ENCODE measurements at places on chromosomes 13 and 19. TPM values are rescaled to one million over a fixed set of nuclear protein-coding genes. Genes with fewer than 3 reads are reported as not detected.

PRTN3 gene
- total RNA-seq, result not detected

PGLYRP2 gene
- total RNA-seq, result 61.4 TPM

SBK3 gene
- not detected for total RNA-seq

- DNase-seq, result no peak
- no peaks in the 10 kb centered on the region for H3K27me3 ChIP-seq
- H3K27ac ChIP-seq, result no peak overlapping the region
- H3K36me3 ChIP-seq, result no peaks in the 10 kb centered on the region
Observed at GRCh38 chr13:94613051-94613450, 11.4 kb downstream of the GPR180 start.

PINLYP gene
- total RNA-seq, result not detected

ZNF677 gene
- total RNA-seq, result 2.0 TPM

DNA sequence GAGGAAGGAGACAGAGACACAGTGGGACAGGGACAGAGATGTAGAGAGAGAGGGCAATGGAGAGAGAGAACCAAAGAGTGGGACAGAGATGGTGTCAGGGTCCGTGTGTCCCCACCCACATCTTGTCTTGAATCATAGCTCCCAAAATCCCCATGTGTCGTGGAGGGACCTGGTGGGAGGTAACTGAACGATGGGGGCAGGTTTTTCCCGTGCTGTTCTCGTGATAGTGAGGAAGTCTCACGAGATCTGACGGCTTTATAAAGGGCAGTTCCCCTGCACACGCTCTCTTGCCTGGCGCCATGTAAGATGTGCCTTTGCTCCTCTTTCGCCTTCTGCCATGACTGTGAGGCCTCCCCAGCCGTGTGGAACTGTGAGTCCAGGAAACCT, 7.5 kb upstream of the PLA2G4C start:
- no peak overlapping the region for H3K27ac ChIP-seq
- DNase-seq, result no peak
- H3K27me3 ChIP-seq, result no peaks in the 10 kb centered on the region
- no peak overlapping the region for H3K4me3 ChIP-seq
- no peaks in the 10 kb centered on the region for H3K36me3 ChIP-seq

DNA sequence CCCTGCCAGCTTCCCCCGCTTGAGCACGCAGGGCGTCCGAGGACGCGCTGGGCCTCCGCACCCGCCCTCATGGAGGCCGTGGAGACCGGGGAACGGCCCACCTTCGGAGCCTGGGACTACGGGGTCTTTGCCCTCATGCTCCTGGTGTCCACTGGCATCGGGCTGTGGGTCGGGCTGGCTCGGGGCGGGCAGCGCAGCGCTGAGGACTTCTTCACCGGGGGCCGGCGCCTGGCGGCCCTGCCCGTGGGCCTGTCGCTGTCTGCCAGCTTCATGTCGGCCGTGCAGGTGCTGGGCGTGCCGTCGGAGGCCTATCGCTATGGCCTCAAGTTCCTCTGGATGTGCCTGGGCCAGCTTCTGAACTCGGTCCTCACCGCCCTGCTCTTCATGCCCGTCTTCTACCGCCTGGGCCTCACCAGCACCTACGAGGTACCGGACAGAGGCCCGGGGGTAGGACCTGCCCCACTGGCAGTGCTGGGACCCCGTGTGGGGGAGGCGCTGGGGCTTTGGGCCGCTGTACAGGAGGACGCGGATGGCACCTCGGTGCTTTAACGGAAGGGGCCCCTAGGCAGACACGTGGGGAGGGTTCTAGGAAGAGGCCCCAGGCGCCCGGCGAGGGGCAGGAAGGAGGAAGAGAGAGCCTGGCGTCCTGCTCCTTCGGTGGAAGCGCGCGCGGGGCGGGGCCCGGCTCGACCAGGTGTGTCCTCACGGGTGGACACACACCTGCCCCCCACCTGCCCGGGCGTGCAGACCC, 681 bp downstream of the SLC5A5 start:
- no peaks in the 10 kb centered on the region for H3K4me1 ChIP-seq
- H3K36me3 ChIP-seq, result no peaks in the 10 kb centered on the region
- H3K4me3 ChIP-seq, result no peak overlapping the region
- peaks cover 26% of the 10 kb centered on the region for H3K27me3 ChIP-seq

ZNF443 gene
- 3.0 TPM for total RNA-seq

SCAF1 gene
- total RNA-seq, result 14.6 TPM

DNA sequence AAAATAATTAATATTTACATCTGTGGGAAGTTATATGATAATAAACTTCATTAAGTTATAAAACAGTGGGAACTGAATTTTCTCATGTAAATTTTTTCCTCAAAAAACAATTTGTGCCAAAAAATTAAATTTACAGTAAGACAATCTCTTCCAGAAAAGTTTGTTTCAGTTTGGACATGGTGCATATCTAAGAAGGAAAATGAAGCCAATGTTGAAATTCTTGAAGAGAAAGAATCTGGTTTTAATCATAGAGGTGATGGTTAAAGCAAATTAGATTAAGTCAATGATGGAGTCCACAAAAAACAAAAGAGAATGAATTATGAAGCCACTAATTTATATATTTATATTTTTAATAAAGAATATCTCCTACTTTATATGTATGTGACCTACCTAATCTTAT, 457.2 kb upstream of the SLITRK1 start:
- H3K27ac ChIP-seq, result no peak overlapping the region
- no peaks in the 10 kb centered on the region for H3K27me3 ChIP-seq
- DNase-seq, result no peak
- H3K36me3 ChIP-seq, result no peaks in the 10 kb centered on the region

All from right lobe of liver (tissue), 6 donors.